ENCODE measurements at places on chromosomes 1 and 21. TPM values are rescaled to one million over a fixed set of nuclear protein-coding genes. Genes with fewer than 3 reads are reported as not detected.

- no peak for DNase-seq
Measured at GRCh38 chr1:226577401-226578180, 29.0 kb downstream of the STUM start.

- DNase-seq = no peak
Measured at GRCh38 chr1:204728456-204728855, 42.9 kb upstream of the LRRN2 start.

DNA sequence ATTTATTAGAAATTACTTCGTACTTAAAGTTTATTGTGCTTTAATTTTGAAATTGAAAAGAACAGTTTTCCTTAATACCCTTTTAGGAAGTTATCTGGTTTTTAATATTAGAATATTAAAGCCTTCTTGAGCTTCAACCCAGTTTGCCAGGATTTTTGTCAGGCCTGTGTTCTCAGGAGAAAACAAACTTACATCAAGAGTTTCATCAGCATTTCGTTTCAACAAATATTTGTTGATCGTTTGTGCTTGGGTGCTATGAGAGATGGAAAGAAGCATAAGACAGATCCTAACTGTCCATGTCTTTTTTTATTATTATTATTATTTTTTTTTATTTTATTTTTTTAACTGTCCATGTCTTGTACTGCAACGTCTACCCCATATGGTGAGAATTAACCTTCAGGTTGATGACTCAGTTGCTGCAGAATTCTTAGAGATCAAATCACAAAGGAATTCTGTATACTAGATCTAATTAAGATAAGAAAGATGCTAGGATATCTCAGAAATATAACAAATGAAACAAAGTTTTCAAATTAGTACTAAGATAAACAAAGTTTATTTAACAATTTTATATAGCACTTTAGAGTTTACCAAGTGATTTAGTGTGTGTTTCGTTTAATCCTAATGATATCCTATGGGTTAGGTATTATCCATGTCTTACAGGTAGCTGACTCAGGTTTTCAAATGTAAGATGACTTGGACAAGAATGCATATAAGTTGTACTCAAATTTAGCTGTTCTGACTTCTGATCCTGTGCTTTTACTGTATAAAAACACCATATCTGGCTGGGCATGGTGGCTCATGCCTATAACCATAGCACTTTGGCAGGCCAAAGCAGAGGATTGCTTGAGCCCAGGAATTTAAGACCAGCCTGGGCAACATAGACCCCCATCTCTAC, 14.3 kb downstream of the FBXO28 start:
- DNase-seq = no peak

DNA sequence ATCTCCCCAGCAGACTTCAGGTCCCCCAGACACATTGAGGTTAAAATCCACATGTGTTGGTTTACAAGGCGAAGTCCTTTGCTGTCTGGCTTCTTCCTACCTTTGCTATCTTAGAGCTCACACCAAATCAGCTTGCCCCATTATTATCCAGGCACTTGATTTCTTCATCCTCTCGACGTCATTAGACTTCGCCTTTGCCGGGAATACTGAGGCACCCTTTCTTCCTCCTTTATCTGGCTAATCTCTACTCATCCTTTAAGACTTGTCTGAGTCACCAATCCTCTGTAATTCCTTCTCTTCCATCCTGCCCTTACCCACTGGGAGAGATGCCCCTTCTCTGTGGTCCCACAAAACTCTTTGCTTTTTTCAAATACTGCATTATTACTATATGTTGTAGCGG, 9.2 kb upstream of the XCL2 start:
- no peak for DNase-seq

DNA sequence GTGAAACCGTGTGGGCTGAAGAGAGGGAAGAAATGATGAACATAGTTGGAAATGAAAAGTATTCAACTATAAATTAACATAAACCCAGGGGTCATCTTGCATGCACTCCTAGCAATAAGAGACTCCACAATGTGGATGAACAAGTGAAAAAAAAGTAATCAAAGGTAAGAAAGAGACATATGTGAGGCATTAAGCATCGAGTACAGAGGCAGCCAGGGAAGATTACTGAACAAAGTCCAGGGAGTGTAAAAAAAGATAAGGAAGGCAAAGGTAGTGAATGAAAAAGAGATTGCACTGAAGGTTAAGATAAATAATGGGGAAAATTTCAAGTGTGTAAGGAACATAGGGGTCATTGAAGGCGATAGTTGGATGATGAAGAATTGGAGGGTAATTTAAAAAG, 330.8 kb upstream of the PROX1 start:
- no peak for DNase-seq

DNA sequence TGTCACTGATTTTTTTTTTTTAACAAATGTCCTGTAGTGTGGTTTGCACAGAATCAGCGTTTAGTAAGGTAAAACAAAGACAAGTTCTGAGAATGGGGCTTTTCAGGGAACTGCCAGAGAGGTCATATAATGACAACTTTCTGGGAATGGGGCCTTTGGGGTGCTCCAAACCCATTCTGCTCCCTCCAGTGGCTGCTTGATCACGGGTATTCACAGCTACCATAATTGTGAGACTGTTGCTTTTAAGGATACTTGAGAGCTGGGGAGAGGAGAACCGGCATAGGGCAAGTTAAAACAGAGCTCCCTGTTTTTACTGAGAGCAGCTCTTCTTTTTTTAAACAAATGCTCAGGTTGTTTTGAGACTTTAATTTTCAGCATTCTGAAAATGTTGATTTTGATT, 48.2 kb downstream of the CYP2J2 start:
- DNase-seq = no peak

DNA sequence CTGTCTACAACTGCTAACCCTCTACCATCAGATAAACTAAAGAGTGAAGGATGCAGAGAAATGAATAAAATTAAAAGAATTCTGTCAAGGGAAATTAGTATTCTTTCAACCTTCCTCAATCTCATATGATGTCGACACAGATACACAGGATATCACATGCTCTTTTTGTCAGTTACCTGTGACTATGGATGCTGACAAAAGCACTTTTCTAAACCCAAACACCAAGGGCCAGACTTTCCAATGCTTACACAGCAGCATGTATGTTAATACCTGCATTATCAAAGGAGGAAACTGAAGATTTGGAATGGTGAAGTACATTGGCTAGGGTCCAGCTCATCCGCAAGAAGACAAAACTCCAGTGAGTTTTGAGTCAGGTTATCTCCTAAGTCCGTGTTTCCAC, 294.0 kb downstream of the SMYD3 start:
- no peak for DNase-seq

- DNase-seq = no peak
Measured at GRCh38 chr21:43812139-43812821, 22.9 kb downstream of the RRP1 start.

GRCh38 chr1:76868154-76868882, 1.0 kb downstream of the ST6GALNAC5 start:
- peak; percentile 3 for DNase-seq

DNA sequence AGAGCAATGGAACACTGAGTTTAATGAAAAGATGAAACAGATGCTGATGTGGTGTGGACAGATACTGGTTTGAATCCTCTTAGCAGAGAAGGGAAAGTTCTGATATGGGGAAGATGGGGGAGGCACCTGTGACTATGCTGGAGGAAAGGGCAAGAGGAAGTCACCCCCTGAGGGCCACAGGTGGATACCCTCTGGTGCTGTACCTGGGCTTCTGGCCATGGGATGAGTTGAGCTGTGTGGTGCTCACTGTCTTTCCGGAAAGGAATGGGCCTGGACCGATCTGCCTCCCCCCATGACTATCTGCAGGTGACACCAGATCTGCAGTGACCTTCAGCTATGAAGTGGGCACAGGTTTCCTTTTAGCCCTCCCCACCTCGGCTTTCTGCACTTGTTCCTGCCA, 52.4 kb downstream of the IER5 start:
- DNase-seq = no peak

- DNase-seq = no peak
Measured at GRCh38 chr1:6004412-6005123, 12.3 kb upstream of the NPHP4 start.

The FMO4 gene
- total RNA-seq = 4.5 TPM

The MORN1 gene
- total RNA-seq = 10.3 TPM

The LCE1B gene
- 1.9 TPM for total RNA-seq
